Stimulated activated CD8-positive, alpha-beta memory T cell treated with anti-CD3 and anti-CD28 coated beads, Interleukin-7, amount 100 ng/mL, for 48 hours (primary cell): ENCODE measurements at places on chromosomes 16 and 17.

- no peak for DNase-seq
Measured at GRCh38 chr16:2273931-2274330, 6.0 kb upstream of the RNPS1 start.

- no peak for DNase-seq
Measured at GRCh38 chr16:73529303-73530012, 481.5 kb upstream of the ZFHX3 start.

DNA sequence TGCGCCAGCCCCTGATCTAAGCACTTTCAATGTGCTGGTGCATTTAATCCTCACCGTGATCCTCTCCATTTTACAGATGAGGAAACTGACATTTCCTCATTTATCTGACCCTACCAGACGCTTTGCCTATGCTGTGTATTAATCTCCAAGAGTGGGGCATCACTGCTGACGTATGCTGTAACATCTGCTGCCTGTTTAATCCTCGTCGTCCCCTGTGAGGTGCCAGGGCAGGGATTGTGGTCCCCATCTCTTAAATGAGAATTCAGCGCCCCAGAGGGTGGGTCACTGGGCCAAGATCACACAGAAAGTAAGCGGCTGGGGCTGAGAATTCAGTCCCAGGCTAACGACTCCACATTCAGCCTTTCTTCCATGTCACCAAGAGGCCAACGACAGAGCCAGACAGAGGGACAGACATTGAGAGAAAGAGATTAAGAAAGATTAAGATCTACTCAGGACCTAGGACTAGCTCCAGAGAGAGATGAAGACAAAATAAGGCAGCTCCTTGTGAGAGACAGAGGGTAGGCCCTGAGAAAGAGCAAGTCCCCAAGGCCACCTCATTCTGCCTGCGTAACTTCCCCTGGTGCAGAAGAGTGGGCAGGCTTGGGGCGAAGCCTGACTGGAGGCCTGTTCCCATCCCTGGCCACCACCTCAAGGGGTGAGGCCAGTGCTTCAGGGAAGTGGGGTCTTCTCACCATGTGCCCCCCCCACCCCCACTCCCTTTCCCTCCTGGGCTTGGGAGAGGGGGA, 13.5 kb downstream of the CACNA1G start:
- no peak for DNase-seq

- DNase-seq = peak; percentile 77
Measured at GRCh38 chr17:80855948-80856862, 135.4 kb upstream of the CHMP6 start.

- no peak for DNase-seq
Measured at GRCh38 chr16:49598383-49599170, 225.0 kb downstream of the C16orf78 start.

GRCh38 chr17:13793951-13794350, 192.2 kb upstream of the HS3ST3A1 start:
- DNase-seq = no peak

DNA sequence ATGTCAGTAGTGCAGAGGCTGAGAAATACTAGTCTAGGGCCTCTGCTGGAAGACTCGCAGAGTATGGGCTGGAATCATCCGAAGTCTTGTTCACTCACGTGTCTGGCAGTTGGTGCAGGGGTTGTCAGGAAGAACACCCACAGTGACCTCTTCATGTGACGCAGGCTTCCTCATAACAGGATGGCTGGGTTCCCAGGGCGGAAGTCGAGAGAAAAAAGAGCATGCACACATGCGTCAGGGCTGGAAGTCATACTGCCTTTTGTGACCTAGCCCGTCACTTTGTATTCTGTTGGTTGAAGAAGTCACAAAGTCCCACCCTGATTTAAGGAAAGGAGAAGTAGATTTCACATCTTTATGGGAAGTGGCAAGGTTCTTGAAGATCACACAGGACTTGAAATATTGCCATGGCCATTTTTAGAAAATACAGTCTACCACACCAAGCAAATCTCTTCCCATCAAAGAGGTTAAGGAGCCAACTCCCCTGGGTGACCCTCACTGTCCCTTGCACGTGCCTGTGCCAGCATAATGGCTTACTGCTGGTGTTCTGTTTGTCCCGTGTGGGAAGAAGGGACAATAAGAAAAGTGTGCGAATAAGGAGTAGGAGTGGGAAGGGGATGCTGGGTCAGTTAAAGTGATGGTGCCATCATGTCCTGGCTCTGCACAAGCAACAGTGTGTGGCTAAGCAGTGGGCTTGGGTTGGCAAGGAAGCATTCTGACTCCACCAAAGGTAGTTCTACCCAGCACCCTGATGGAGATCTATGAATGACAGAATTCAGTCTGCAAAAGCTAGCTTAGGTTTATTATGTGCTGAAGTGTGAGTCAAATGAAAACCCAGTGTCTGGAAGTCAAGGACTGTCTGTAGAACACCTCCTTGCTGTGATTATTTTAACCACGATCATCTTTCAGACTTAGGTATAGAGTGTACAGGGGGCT, 28.1 kb downstream of the HEATR3 start:
- DNase-seq = no peak

DNA sequence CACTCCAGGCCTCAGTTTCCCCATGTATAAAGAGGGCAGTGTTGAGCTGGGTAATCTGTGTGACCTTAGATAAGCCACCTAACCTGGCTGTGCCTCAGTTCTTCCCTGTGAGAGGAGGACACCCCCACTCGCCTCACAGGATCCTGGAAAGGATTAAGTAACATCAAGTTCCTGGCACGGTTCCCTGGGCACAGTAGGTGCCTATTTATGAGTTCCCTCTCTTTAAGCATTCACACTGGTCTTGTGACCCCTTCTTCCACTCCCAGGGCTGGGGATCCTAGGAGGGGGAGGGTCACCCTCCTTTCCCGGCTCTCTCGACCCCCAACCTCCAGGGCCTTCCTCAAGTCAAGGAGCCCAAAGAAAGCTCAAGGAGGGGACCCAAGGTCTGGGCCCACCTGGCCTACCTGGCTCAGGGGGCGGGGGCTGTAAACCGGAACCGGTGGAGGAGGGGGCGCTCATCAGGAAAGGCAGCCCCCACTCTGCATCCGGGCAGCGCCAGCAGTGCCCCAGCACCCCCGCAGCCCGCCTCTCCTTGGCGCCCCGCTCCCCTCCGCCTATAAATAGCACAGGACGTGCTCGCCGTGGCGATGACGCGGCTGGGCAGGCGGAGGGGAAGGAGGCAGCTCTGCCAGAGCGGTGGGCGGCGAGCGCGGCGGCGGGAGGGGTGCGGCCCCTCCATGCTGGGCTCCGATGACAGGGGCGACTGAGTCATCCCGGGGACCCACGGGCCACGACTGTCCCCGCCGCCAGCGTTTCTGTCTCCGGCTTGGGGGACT, 9.4 kb downstream of the RPL19 start:
- peak; percentile 64 for DNase-seq

- DNase-seq = no peak
Measured at GRCh38 chr17:6043405-6043804, 26.8 kb upstream of the WSCD1 start.

DNA sequence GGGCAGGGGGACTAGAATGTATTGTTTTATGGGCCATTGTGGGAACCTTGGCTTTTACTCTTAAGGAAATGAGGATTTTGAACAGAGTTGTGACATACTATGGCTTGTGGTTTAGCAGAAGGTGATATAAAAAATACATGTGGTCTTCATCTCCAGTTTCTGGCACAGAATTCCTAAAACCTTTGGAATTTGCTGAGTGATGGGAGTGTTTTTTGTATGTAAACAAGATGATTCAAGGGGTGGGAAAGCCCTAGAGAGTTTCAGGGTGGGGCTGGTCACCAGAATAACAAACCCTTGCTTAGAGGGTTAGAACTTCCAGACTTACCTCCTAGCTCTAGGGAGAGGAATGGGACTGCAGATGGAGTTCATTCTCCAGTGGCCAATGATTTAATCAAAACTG, 316.1 kb downstream of the PHKB start:
- DNase-seq = no peak

GRCh38 chr17:40697297-40697696, 6.3 kb downstream of the KRT24 start:
- no peak for DNase-seq

DNA sequence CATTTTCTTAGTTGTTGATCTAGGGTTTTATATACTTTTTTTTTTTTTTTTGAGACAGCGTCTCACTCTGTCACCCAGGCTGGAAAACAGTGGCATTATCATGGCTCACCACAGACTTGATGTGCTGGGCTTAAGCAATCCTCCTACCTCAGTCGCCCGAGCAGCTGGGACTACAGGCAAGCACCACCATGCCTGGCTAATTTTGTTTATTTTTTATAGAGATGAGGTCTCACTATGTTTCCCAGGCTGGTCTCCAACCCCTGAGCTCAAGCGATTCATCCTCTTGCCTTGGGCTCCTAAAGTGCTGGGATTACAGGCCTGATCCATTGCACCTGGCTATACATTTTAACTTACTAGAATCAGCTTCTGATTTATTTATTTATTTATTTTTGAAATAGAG, 34.2 kb upstream of the ATP2A3 start:
- no peak for DNase-seq

- no peak for DNase-seq
Measured at GRCh38 chr17:4001048-4001590, 36.9 kb upstream of the ATP2A3 start.

DNA sequence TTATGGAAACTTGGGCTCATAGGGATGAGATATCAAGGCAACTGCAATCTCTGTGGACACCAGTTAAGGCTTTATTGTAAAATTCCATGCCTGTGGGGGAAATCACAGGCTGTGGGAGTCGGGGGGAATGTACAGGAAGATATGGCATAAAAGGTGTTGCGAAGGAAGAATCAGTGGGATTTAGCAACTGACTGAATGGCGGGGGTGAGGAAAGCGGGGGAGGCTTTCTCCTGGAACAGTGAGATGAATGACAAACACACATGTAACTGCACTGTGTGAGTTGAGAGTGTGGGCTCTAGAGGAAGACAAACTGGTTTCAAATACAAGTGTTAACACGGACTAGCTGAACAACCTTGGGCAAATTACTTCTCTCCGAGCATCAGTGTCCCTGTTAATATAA, 143.7 kb downstream of the PRKCB start:
- DNase-seq = no peak

DNA sequence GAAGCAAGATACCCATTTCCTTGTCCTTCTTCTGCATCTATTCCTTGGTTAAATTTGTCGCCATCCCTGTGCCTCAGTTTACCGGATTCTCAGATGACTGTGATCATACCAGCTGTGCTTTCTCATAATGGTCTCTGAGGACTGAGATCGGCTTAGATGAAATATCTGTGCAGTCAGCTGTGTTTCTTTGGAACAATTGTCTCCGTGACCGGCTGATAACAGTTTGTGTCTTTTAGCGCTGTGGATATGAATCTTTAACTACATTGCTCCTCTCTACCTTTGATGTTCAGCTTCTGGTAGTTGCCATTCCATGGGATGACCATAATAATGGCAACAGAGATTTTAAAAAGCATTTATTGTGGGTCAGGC, 473 bp downstream of the FTO start:
- DNase-seq = no peak

DNA sequence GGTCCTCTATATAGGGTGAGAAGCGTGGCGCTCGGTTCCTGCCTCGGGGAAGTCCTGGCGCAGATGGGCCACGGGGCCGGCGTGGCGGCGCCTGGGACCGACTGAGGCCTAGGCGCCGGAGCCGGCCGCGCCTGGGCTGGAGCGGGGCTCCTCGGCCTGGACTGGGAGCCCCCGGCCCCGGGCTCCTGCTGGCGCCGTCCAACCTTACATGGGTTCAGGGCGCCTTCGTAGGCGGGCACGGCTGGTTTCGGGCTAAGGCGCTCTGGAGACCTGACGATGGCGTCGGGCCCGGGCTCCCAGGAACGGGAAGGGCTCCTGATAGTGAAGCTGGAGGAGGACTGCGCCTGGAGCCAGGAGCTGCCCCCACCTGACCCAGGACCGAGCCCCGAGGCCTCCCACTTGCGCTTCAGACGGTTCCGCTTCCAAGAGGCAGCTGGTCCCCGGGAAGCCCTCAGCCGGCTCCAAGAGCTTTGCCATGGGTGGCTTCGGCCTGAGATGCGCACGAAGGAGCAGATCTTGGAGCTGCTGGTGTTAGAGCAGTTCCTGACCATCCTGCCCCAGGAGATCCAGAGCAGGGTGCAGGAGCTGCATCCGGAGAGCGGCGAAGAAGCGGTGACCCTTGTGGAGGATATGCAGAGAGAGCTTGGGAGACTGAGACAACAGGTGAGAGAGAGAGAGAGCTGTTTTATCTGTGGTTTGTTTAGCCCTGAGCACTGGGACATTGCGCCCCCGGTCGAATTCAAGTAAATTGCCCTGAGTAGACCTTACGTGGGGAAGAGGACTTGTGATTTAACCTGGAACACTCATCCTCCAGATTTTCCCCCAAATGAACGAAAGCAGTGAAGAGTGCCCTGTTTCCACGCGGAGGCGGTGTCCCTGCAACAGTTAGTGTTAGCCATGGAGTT, 504 bp downstream of the ZNF263 start:
- DNase-seq = no peak
